ENCODE measurements at places on chromosomes 12 and 14.
A peak's percentile ranks its signal among the peaks of the same experiment; 100 is the strongest.

DNA sequence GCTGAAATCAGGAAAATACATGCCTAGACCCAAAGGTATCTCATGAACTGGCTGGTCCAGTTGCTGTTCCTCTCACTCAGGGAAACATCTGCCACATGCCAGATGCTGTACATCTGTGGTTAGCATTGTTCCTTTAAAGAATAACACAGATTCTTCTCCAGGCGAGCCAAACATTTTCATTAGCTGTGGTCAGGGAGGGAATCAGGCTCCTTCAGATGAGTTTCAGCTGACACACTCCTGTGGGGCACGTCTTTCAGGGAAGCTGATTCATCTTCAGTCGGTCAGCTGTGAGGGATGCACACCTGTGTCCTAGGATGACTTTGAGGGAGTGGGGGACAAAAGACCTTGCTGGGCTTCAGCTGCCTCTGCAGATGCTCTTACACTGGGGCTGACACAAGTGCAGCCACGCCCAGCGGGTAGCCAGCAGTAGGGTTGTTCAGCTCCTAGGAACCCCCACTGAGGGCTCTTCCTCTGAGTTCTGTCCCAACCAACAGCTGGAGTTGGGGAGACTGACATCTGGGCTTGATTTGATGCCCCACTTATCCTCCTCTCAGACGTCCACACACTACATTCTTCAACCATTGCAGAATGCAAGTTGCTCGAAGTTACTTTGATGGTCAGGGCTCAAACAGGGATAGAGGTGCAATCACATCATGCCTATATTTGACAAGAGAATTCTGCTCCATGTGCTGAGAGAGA, 155.0 kb downstream of the NUAK1 start:
- DNase-seq = no peak

DNA sequence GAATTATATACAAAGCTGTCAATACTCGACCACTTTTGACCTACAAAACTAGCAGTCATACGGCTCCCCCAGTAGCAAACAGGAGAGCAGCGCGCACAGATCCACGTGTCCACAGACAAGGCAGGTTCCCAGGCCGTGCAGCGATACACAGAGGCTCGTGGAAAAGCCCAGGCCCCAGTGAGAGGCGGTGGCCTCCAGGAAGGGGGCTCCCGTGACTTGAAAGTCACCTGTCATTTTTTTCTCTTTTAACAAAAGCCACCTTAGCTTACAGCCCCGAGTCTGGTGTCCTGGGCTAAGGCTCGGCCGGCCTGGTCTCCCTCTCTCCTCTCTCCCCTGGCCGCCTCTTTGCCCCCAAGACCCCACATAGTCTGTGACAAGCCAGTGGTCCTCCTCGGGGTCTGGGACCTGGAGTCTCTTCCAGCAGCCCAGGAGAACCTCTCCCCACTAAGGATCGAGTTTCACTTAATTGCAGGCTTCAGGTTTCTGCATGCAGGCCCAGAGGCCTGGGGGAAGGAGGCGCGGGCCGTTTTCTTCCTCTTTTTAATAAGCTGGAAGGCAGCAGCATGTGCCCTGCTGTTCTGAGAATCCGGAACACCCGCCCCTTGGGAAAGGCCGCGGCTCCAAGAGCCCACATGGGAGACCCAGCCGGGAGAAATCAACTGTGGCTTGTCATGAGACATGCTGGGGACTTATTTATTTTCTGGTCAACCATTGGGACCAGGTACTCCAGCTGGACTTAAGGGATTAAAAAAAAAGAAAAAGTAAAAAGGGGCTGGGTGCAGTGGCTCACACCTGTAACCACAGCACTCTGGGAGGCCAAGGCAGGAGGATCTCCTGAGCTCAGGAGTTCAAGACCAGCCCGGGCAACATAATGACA, 15.9 kb downstream of the NCOR2 start:
- DNase-seq = no peak

DNA sequence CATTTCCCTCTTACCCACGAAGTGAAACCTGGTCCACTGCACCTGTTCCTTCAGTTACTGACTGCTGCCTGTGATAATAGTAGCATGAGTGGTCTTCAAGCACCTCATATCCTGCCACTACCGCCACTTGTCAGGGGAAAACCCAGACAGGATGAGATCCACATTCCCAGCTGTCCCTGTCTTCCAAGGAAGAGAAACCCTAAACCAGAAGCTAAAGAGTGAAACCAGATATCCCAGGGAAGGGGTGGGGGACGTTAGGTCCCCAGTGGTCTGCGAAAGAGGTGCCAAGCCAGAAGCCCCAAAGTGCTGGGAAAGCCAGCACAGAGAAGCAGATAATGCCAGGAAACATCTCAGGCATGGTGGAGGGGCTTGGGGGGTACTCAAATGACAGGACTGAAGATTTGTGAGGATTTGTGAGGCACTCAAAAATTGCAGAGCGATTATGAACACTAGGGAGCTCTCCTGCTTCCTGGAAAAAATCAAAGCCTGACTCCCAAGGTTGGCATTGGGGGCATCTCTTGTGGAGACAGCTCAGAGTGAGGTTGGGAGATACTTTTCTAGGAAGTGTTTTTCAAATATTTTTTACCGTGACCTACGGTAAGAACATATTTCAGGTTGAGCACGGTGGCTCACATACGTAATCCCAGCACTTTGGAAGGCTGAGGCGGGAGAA, 77.9 kb downstream of the TMEM30B start:
- no peak for DNase-seq

- DNase-seq = no peak
Measured at GRCh38 chr14:106831322-106831720, 1304.9 kb downstream of the TMEM121 start.

- DNase-seq = no peak
Measured at GRCh38 chr14:105141026-105141425, 27.6 kb downstream of the JAG2 start.

- DNase-seq = no peak
Measured at GRCh38 chr12:89101440-89101839, 250.9 kb downstream of the DUSP6 start.

DNA sequence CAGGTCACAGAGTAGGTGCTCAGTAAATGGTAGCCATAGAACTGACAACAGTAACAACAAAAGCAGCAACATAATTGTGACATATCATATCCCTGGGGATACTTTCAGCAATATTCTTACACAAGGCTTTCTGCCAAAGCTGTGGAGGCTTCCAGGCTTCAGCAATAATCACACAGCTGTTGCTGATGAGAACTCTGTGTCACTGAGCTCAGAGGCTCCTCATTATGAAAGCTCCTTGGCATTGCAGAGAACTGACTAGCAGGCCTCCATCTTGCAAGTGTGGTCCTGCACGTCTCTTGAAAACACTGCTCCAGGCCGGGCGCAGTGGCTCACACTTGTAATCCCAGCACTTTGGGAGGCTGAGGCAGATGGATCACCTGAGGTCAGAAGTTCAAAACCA, 97.3 kb upstream of the BTG1 start:
- peak; percentile 64 for DNase-seq

- no peak for DNase-seq
Measured at GRCh38 chr14:75279153-75279762, 630 bp downstream of the FOS start.

DNA sequence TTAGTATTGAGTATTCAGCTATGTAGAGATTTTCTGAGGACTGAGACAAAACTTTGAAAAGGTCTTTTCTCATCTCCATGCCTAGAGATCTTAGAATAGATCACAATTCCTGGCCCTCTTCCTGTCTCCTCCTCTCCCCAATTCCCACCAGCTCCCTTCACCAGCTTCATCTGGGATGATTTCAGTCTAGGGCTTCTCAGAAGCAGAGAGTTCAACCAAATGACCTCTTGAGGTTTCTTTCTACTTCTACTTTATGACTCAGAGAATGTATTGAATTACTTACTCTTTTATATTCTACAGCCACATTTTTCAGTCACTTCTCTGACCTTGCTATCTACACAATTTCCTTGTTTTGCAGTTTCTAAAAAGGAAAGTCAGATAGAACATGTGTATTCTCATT, 19.4 kb upstream of the SNX6 start:
- DNase-seq = no peak

DNA sequence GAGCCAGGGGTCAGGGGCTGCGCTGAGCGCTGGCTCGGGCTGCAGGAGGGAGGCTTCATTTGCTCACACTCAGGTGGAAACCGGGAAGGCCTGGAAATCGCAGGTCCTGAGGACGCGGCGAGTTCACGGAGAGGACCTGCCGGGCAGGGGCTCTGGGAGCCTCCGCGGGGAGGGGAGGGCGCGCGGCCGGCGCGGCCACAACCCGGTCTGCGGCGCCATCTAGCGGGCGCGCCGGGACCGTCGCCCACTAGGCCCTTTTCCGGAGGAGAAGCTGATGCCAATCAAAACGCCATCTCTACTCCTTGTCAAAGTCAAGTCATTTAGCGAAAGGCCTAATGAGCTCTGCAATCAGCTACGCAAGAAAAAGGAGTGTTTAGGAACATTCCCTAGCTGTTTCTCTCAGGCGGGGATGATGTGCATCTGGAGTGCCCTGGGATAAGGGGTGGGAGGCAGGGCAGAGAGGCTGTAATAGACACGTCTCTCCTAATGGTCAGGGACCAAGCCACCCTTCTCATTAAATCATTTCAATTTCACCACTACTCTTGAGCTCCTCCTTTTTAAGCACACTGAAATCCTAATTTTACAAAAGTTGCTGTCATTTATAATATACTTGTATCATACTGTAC, 885.8 kb upstream of the TMEM132C start:
- no peak for DNase-seq

DNA sequence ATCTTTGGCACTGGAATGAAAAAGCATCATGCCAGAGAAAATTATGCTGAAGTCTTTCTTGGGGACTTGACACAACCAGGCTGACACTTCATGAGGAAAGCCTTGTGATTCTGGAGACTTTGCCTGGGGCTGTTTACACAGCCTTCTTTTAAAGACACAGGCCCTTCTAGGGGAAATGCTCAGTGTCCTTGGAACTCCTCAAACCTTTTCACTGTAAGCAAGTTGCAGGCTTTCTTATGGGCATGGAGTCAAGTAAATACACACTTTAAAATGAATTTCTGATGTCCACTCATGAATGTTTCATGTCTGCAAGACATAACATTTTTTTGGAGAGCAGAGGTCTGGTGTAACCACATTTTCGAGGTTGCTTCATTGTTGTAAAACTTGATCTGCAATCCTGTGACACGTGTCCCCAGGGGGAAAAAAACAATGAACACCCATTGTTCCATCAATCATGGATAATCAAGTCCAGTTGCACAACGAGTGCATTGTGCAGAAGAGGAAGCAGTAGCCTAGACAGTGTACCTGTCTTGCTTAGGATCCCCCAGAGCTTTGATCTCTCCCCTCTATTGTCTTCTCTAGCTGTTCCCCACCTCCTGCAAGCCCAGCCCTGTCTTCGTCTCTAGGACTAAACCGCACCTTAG, 155.1 kb upstream of the PRICKLE1 start:
- DNase-seq = no peak

DNA sequence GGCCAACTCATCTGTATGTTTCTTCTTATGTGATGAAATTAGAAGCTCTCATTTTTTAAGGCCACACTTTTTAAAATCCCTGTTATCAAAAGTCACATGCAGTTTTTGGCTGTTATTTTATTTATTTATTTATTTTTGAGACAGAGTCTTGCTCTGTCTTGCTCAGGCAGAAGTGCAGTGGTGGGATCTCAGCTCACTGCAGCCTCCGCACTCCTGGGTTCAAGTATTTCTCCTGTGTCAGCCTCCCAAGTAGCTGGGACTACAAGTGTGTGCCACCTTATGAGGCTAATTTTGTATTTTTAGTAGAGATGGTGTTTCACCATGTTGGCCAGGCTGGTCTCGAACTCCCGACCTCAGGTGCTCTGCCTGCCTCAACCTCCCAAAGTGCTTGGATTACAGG, 1434.5 kb downstream of the LRFN5 start:
- DNase-seq = no peak

- DNase-seq = no peak
Measured at GRCh38 chr12:96205908-96206307, 11.7 kb downstream of the ELK3 start.

GRCh38 chr12:124673801-124674617, 106.6 kb upstream of the NCOR2 start:
- peak; percentile 88 for DNase-seq

DNA sequence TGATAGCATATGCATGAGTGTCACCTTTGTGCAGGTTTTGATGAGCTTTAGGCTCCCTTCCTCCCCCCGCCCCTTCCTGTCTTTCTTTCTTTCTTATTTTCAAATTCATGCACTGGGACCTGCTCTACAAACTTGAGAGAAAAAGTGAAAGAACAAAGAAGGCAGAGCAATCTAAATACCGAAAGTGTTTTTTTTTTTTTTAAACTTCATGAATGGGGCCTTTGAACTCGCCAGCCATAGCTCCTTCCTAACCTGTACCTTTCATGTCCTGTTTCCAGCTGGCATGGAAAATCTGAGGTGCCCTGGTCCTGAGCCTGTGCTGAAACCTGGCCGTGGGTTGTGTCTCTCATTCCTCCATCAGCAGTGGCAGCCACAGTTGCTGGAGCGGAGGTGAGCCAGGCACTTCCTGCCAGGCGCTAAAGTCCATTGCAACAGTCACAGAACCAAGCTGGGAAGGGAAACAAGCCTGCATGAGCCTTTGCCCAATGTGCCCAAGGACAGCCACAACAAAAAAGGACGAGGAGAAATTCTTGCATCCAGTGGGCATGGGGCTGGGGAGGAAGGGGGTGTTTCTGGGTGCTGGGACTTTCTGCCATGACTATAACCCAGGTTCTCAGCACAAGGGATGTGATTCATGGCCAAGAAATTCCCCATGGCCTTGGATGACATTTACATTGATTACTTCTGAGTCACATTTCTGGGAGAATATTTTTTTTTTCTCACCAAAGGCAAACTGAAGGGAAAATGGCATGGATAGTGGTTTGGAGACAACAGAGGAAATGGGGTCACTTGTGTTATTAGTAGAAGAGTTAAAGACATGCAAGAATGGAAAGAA, 102.7 kb downstream of the TMEM30B start:
- DNase-seq = no peak

GRCh38 chr12:100716945-100717732, 77.4 kb upstream of the ANO4 start:
- DNase-seq = no peak
